ENCODE measurements at places on chromosomes 2 and 18.
A peak's percentile ranks its signal among the peaks of the same experiment; 100 is the strongest.

DNA sequence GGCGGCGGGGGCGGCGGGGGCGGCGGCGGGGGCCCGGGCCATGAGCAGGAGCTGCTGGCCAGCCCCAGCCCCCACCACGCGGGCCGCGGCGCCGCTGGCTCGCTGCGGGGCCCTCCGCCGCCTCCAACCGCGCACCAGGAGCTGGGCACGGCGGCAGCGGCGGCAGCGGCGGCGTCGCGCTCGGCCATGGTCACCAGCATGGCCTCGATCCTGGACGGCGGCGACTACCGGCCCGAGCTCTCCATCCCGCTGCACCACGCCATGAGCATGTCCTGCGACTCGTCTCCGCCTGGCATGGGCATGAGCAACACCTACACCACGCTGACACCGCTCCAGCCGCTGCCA is 644 bp downstream of the ONECUT2 start:
- no peak for DNase-seq

DNA sequence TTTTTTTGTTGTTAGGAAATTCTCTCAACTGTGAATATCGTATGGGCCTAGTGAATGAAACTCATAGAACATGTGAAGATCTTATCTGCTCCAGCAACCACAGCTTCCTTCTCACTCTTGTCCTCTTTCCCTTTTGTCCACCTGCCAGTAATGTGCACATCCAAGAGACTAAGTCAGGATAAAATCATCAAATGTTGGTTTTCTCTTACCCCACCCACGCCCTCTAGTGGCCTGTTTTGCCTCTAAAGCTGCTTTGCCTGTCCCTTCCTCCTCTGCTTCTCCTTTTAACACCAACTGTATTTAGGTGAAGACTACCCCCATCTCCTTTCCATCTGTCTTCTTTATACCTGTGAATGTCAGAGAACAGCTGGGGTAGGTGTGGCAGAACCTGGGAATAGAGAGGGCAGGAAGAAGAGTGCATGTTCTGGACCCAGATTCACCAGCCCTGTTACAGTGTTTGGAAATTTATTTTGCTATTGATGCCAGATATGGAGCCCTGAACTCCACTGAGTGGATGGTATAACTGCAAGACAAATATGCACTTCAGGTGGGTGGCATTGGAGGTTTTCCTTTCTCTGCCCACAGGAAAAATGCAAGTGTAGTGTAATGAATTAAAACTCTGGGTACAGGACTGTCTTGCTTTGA is 8.4 kb upstream of the MGAT5 start:
- DNase-seq, result peak; percentile 75

DNA sequence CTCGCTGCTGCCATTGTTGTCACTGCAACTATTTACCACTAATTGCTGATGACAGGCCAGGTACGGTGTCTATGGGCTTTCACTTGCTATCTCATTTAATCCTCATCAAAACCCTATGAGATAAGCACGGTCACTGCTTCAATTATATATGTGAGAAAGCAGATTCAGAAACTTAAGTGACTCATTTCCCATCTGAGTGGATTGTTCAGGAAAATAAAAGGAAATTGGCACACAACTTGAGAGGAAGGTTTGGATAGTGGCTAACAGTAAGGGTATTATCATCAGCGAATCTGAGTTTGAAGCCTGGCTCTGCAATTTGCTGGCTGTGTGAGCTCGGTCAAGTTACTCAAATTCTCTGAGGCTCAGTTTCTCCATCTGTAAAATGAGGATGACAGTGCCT is 196.0 kb downstream of the KCNS3 start:
- no peak for DNase-seq

- peak; percentile 70 for DNase-seq
Measured at GRCh38 chr2:147182260-147182659, 662.6 kb upstream of the ACVR2A start.

- DNase-seq, result no peak
Measured at GRCh38 chr2:223217373-223217772, 165.4 kb downstream of the KCNE4 start.
